Activated CD4-positive, alpha-beta T cell treated with anti-CD3 and anti-CD28 coated beads, Interleukin-2, amount 50 U/mL, for 1 hour (primary cell): ENCODE measurements at places on chromosomes 12 and 14.

DNA sequence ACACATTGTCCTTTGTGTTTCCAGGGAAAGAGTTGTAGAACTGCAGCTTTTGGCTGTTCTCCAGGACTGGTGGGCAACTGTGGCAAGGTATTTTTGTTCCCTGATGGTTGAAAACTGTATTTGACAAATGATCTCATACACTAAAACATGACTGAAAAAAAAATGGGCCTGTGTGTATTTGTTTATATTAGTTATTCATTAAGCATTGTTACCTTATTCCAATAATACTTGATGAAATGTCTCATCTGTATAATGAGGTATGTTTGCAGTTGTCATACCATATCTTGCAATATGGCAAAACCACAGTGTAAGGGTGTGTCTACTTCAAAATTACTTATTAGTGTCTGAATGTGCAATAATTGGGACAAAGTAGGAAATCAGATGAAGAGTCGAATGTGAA, 479.4 kb upstream of the NOVA1 start:
- no peak for DNase-seq

DNA sequence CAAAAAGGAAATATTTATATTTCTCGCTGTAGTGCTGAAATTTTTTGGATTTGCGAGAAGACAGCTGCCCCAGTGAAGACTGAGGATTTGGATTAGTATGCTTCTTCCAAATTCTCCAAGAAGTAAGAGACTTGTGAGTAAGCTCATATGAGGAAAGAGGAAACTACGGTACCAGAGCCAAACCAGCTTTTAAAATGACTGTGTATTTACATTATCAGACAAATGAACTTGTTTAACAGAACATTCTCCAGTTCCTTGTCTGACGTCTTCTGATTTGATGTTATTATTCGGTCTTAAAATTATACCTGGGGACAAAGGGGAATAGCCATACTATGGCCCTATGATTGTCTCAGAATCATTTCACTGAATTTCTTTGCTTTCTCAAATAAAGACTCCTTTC, 8.0 kb downstream of the CLEC12B start:
- no peak for DNase-seq

DNA sequence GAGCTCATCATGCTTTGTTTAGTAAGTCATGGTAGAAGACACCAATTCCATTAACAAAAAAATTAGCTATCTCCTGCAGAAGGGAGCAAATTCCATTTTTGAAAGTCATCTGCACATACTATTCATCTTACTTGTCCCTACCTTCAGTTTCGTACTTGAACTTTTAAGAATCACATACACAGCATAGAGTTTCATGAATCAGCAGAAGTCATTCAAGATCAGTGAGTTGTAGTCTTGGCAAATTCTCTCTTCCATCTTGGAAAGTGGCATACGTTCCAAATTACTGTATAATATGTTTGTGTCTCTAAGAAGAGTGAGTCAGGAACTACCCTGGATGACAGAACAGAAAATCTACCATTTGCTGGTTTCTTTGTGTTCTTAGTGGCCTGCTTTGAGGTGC, 14.1 kb downstream of the VRK1 start:
- DNase-seq: no peak

DNA sequence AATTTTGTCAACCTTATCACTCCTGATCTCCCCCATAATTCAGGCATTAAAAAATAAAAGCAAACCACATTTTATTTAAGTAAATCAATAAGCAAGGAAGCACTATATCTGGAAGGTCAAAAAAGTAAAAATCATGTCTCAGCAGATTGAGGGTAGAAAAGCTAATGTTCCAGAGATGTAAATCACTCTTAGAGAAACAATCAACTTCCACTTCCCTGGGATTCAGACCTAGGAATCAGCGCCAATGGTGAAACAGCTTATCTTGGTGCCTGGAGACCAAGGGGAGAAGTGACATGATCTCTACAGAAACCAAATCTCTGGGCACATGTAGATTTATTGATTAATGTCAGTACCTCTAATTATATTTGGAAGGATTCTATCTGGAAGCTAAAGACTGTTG, 10.9 kb upstream of the SNX6 start:
- DNase-seq: no peak

DNA sequence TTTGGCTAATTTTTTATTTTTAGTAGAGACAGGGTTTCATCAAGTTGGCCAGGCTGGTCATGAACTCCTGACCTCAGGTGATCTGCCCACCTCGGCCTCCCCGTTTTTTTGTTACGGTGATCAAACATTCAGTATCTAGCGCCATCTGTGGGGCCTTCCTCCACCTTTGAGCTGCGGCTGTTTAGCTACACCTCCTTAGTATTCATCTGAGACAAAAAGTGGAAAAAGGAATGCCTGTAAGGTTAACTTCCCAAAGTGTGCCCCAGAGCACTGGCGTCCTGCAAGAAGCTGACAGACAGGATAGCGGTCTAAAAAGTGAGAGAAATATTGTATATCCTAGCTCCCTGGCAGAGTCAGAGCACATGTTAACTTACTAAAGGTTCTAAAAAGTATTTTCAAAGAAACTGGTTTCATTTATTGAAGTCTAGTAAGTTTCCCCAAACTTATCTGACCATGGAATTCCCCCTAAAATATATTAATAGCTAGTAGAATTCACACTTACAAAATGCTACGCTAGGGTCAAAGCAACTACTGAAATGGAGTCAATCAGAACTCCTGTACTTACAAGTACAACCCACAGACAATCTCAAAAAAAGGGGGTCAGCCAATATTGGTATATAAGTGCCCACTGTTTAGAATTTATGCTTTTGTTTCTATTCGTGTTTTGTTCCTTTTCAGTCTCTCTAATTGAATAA, 59.1 kb downstream of the DUSP16 start:
- DNase-seq: peak; percentile 39

- DNase-seq: no peak
Observed at GRCh38 chr14:30988509-30988908, 36.9 kb upstream of the AP4S1 start.

GRCh38 chr14:24279301-24280186, 8.1 kb upstream of the RABGGTA start:
- DNase-seq: peak; percentile 47

DNA sequence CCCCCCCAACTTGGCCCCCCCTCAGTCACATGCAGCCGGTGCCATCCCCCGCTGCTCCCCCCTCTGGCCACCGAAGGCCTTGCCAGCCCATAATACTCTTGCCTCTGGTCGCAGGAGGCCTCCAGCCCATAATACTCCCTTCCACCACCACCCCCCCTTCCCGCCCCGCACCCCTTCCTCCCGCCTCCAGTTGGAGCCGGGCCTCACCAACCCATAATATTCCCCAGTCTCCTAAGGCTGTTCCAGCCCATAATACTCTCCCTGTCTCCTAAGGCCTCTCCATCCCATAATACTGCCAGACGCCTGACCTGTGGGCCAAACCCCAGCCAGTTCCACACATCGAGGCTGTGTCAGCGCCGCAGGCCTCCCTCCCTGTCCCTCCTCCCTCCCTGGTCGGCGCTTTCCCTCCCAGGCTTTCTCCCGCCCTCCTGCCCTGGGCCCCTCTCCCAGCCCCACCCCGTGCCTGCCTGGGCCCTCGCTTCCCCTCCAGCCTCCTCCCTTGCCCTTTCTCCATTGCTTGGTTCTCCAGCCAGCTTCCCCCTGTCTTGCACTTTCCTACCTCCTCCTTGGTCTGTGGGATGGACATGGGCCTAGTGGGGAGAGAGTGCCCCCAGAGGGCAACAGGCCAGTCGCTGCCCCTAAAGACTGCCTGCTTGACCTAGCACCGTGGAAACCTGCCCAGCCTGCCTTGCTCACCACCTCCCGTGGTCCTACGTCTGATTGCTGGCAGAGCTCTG, 6.8 kb upstream of the CHD4 start:
- peak; percentile 33 for DNase-seq

GRCh38 chr14:96792003-96792402, 5.2 kb upstream of the VRK1 start:
- no peak for DNase-seq

DNA sequence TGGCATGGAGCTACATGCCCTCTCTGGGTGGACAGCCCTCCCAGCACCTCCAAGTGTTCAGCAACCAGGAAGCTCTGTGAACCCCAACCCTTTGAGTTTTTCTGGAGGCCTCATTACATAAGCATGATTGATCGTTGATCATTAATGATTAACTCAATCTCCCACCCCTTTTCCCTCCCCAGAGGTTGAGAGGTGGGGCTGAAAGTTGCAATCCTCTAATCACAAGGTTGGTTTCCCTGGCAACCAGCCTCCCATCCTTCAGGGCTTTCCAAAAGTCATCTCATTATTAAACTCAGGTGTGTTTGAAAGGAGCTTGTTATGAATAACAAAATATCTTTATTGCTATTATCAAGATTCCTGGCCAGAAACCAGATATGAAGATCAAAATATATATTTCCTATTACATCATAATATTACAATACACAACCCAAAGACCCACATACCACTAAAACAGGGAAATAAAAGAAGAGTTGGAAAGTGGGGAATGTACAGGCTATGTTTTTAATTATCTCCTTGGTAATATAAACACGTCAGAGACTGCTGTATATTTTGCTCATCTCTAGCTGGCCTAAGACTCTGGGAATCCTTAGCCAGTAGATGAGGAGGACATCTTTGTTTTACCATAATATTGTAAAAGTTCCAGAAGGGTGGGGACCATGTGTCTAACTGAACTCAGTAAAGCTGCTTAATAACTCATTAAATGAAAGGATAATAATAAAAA, 73.6 kb downstream of the SSPN start:
- DNase-seq: no peak

DNA sequence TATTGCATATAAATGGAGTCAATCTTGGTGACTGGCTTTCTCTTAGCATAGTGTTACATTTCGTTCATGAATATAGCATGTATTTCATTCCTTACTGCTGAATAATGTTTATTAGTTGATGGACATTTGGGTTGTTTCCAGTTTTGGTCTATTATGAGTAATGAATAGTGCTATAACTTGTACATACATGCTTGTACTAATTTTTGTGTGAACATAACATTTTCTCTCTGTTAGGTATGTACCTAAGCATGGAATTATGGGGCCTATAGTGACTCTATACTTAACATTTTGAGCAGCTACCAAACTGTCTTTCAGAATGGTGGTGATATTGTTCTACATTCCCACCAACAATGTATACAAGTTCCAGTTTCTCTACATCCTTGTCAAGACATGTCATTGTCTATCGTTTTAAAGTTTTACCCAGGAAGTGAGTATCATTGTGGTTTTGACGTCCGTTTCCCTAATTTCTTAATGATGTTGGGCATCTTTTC, 23.1 kb downstream of the ATP2A2 start:
- no peak for DNase-seq
